Psoas muscle (tissue), 8 donors: ENCODE measurements at places on chromosomes 6 and 20. TPM values are rescaled to one million over a fixed set of nuclear protein-coding genes. Genes with fewer than 3 reads are reported as not detected.

The TFAP2D gene
- total RNA-seq, result not detected

The SMPDL3A gene
- 27.6 TPM for total RNA-seq

The SLC52A3 gene
- 1.1 TPM for total RNA-seq

The TMEM74B gene
- total RNA-seq, result 0.25 TPM

The SNAP91 gene
- total RNA-seq, result 0.51 TPM

The RIPPLY2 gene
- not detected for total RNA-seq

The MOG gene
- total RNA-seq, result not detected

The PRND gene
- not detected for total RNA-seq

The ZNF76 gene
- total RNA-seq, result 17.9 TPM

The EYS gene
- not detected for total RNA-seq

The PRDM13 gene
- total RNA-seq, result not detected

The COL11A2 gene
- total RNA-seq, result 1.3 TPM

The MTCH1 gene
- 89.2 TPM for total RNA-seq

The VWA7 gene
- 7.9 TPM for total RNA-seq

The BCAS1 gene
- total RNA-seq, result 0.26 TPM
